ENCODE measurements at places on chromosomes 5 and 9.

DNA sequence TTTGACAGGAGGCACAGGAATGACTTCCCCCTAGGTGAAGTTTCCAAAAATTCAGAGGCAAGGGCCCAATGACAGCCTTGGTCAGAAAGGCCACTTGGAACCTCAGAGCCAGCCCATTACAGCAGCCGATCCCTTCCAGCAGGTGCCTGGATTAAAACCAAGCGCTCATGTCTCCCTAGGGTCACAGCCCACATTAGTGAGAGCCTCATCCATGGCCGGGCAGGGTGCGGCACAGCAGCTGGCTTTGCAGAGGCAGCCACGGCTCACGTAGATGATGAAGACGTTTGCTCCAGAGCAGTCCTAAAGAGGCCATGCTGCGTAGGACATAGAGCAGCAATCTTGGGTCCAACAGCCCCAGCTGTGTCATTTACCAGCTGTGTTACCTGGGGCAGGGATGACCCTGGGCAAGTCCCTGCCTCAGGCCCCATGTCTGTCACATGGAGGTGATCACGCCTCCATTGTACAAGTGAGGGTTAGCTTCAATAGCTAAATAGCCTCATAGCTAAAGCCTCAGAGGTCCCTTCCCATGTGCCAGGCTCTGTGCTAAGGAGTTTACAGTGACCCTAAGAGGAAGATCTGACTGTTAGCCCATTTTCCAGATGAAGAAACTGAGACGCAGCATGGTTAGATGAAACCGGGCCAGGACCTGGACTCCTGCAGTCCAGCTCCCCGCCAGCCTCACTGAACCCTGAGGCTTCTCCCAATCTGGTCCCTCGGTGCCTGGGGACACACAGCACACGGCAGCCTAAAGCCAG is 39.2 kb downstream of the NEK6 start:
- DNase-seq: no peak

GRCh38 chr5:33793836-33794549 is 97.8 kb downstream of the ADAMTS12 start:
- peak; percentile 68 for DNase-seq

DNA sequence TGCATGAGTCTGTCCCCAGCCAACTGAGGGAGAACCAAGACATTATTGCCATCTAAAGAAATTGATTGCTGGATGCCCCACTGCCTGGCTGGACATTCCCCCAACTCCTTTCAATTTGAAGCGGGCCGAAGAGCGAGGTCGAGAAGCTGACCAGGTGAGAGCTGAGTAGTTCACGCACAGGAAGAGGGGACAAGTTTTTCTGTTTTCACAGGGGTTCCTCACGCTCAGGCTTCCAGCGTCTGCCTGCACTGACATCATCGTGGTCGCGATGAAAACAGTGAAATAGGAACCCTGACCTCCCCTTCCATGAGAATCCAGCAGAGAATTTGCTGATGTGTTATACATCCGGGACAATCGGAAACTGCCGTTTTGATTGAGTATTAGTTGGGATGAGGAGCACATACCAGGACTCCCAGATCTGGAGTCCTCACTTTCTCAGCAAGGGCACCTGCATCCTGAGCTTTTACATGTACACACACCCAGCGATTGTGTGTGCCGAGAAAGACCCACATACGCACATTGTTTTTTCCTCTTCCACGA is 3.1 kb upstream of the DMRT3 start:
- DNase-seq: no peak

DNA sequence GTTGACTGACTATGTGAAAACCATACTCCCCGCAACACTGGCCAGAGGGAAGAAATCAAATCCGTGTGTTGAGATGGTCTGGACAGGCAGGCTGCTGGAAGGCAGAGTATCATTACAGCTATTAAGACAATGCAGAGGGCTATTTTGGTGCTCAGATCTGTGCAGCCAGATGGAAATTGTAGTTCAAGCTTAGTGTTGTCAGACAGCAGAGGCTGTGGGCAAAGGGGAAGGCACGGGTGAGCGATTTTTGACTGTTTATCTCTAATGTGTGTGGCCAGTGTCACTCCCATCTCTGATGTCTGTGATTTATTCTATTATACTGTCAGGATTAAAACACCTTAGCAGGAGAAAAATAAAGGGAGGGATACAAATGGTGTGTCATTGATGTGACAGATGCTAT is 984.4 kb upstream of the WWC1 start:
- DNase-seq: no peak

GRCh38 chr5:119347991-119348390 is 7.8 kb upstream of the TNFAIP8 start:
- DNase-seq: peak; percentile 83

GRCh38 chr5:175214152-175214551 is 229.8 kb downstream of the DRD1 start:
- DNase-seq: peak; percentile 48

GRCh38 chr5:140246378-140247122 is 56.4 kb downstream of the PFDN1 start:
- no peak for DNase-seq

GRCh38 chr9:114921171-114921570 is 9.2 kb downstream of the TNFSF8 start:
- DNase-seq: no peak

GRCh38 chr5:42157215-42157614 is 232.1 kb downstream of the FBXO4 start:
- no peak for DNase-seq

DNA sequence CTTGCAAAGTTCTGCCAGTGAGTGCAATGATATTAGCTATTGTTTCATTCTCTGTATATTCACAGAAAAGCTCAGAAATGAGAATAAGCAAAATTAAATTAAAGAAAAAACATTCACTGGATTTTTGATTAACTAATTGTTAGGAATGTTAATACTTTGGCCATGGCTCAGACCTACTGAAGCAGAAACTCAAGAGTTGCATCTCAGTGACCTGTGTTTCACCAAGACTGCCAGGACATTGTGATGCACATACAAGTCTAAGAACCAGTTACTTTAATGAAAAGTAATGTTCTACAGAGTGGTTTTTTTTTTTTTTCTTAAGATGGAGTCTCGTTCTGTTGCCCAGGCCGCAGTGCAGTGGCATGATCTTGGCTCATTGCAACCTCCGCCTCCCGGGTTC is 464.9 kb upstream of the NMUR2 start:
- no peak for DNase-seq

DNA sequence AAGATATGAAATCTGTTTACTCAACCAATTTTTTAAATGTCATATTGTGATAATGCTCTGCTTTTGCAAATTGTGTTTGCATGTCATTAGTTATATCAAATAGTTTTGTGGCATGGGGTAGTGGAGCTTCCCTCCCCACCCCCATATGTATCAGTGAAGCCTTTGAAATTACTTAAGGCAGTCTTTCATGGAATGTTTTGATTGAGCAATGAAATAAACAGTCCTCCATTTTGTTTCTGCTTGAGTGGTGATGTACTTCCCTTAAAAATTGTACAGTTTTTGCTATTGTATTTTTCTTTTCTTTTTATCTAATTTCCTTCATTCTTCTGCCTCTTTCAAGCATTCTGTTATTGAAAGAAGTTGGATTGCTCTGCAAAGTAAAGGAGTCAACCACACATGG is 3.5 kb downstream of the SOWAHA start:
- no peak for DNase-seq

DNA sequence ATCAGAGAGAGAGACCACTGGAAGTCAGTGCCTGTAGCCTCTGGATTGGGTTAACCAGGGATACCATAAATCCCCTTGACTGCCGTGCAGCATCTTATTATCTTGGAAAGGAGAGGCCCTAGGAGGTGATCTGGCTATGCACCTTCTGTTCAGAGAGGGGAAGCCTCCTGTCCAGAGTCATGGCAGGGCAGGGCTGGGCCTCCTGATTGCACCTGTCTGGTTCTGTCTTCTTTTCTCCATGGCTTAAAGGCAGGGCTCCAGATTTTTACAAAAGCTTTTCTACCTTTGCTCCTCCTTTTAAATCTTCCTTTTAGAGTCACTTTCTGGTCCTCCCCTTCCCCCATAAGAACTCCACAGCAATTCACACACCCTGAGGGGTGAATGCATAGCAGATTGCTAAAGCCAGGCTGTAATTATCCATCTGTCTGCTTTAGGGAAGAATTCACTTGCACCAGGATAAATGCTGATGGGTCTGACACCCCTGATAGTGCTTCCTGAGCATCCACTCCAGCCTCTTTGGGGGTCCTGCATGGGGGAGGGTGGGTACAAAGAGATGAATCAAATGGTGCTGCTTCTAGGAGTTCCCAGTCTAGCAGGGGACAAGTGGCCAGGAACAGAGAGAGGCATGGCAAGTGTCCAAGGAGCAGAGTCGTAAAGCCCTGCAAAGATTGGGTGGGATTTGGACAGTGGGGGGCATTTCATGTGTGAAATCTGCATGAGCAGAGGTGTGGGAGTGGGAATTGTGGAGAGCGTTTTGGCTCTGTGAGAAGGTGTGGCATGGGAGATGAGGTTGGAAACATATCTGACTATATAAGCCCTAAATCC is 141.3 kb upstream of the ALDH1B1 start:
- no peak for DNase-seq

- DNase-seq: peak; percentile 61
Measured at GRCh38 chr9:18861609-18862544, 171.1 kb downstream of the SAXO1 start.

GRCh38 chr5:99037668-99038067 is 108.9 kb upstream of the CHD1 start:
- DNase-seq: no peak

GRCh38 chr9:135554718-135555117 is 6.8 kb upstream of the PAEP start:
- DNase-seq: no peak

GRCh38 chr5:97119007-97119390 is 23.4 kb downstream of the LIX1 start:
- DNase-seq: no peak

DNA sequence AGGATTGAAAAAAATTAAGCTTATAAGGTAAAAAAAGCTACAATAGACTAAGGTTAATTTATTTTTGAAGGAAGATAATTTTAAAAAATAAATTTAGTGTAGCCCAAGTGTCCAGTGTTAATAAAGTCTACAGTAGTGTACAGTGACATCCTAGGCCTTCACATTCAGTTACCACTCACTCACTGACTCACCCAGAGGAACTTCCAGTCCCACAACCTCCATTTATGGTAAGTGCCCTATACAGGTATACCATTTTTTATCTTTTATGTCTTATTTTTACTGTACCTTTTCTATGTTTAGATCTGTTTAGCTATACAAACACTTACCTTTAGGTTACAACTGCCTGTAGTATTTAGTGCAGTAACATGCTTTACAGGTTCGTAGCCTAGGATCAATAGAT is 79.8 kb upstream of the ZNF462 start:
- no peak for DNase-seq

DNA sequence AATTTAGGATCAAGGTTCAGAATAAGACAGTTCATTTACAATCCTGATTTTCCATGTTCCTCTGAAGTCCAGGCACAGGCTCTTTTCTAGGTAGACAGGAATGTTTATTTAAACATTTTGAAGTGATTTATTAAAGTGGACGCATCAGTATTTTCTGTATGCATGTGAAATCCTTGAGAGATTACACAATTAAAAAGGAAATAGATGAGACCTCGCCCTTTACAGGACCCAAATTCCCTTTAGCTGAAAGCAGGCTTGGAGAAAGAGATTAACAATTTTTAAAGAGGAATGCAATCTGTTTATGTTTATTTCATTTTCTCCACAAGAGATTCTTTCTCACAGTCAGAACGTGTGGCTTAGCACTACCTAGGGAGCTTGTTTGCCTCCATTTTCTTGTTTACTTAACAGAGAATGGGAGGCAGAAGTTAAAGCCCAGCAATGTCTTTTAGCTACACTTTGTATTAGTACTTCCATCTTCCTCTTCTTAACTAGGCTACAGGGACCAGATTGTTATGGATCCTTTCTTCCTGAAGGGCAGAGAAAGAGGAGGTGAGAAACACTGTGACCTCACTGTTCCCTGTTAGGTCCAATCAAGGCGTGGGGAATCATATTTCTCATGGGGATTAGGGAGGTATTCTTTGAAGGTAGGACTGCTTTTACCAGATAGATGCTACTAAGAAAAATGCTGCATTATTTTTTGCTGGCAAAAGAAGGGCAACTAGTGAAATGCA is 416.0 kb downstream of the SH3GL2 start:
- no peak for DNase-seq

- no peak for DNase-seq
Measured at GRCh38 chr5:9340085-9340484, 205.8 kb downstream of the SEMA5A start.

DNA sequence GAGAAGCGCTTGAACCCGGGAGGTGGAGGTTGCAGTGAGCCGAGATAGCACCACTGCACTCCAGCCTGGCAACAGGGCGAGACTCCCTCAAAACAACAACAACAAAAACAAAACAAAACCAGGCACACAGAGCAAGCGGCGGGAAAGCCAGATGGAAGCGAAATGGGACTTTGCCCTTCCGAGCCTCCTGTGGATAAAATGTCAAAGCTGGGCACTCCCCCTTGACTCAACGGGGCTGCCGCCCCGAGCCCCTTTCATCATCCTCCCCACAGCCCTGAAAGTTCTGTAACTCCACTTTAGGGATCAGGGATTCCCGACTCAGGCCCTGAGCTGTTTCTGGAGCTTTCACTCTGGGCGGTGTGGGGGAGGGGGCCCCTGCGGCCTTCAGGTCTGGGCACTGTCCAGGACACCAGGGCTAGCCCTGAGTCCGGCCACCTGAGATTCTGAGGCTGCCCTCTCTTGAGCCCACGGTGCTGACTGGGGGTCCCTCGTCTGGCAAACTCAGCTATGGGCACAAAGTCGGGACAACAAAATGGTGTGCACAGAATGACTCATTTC is 30.6 kb upstream of the OBP2B start:
- no peak for DNase-seq

Data from fibroblast of skin of left quadriceps (primary cell).